ENCODE measurements at places on chromosomes 16 and 17. TPM values are rescaled to one million over a fixed set of nuclear protein-coding genes. Genes with fewer than 3 reads are reported as not detected.

GRCh38 chr16:64969221-64969620 is 152.6 kb downstream of the CDH11 start:
- DNase-seq = no peak

- DNase-seq = no peak
These were observed 239.4 kb downstream of the MRTFB start for GRCh38 chr16:14310519-14310991.

DNA sequence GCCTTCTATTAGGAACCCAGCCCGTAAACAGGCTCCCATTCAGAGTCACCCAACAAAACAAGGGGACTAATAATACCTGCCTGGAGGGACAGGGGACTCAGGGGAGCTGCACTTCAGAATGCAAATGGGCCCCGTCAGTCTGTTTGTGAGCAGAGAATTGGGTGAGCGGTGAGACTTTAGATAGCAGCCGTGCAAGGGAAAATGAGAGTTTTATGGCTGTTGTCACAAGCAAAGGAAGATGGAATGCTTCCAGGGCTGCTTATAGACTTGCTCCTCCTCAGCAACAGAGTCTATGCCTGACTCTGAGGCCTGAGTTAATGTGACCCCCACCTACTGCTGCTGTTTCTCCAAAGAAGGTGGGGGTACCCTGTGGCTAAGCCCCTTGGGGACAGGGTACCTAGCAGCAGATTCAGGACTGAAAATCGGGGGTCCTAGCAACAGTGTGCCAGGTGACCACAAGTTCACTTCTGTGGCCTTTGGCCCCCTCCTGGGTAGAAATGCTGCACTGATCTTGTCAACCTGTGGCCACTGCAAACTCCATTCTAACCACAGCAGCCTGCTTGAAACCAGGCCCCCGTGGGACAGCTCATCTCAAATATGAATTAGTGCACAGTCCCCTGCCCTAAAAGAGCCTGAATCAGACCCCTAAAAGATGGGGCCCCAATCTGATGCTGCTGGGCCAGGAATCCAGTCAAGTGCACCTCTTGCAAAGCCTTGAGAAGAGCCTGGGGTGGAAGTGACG is 126.4 kb downstream of the C16orf78 start:
- no peak for DNase-seq

DNA sequence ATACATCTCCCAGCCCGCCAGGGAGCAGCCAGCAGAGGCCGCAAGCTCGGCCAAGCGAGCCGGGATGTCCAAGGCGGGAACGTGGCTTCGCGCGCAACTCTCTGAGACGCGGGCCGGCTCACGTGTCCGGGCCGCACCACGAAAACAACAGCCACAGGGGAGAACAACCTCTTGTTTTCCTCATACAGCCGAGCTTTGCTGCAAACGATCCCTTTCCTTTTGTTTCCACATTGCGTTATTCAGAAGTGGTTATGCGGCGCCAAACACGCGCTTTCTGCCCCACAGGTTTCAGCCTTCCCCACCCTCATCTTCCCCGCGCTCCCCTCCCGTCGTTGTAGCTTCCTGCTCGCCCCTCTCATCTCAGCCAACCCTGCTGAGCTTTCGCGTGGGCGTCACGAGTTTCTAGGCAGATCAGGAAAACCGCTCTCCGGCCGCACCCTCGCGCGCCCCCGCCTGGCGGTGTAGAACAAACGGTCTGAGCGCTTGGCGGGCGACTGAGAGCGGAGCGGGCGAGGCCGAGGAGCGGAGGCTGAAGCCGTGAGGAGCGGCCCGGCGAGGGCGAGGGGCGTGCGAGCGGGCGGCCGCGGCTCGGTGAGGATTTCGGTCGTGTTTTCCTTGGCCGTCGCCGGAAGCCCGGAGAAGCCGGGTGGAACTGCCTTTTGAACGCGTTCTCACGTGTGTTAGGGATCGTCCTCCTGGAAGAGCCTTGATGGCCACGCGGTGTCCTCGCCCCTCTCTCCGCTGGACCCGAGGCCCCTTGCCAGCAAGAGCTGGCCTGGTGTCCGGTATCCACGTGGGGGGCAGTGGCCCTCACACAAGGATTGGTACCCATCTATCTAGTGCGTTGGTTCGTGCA is 6.6 kb upstream of the SMARCD2 start:
- peak; percentile 70 for DNase-seq

DNA sequence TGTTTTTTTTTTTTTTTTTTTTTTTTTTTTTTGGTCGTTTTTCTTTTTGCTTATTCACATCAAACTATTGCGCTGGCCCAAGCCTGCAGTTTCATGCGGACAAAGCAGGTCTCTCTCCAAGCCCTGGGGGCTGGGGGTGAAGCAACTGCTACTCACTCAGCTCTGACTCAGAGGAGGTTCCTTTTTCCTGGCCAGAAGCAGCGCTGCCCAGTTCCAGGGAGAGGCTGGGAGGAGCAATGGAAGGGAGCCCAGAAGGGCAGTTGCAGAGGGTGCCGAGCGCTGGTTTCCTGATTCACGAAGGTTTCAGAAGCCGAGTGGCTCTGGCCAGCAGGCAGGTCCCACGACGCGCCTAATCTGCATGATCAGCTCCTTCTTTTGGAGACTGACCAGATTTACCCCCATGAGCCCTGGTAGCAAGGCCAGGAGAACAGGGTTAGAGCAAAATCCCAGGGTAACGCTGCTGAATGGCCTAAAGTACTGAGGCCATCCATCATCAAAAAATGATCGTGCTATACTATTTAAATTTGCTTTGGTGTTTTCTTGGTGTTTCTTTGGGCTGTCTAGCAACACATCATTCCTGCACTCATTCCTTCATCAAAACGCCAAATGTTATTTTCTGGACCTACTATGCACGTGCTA is 144.7 kb upstream of the SOX9 start:
- peak; percentile 52 for DNase-seq

ADAD2 gene
- polyA plus RNA-seq = 0.94 TPM

DNA sequence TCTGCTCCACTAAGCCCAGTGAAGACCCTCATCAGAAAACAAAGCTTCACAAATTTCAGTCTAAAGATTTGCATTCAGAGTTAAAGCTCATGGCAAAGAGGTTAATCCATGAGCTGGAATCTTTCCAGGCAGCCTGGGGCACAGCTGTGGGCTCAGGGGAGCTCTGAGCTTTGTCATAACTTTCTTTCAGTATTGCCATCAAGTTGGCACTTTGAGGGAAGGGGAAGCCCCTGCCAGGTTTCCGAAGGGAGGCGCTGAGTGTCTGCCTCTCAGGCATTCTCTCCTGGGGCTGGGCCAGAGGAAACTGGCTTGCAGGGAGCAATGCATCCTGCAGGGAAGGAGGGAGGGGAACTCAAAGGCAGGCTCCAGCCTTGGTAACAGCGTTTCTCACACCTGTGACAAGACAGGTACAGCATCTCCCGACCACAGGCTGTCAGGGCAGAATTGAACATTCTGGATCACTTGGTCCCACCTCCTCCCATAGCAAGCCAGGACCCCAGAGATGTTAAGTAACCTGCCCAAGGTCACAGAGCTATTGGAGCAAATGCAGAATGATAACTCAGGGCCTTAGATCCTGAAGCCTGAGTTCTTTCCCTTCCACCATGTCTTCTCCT is 3.9 kb downstream of the LPO start:
- DNase-seq = no peak

DNA sequence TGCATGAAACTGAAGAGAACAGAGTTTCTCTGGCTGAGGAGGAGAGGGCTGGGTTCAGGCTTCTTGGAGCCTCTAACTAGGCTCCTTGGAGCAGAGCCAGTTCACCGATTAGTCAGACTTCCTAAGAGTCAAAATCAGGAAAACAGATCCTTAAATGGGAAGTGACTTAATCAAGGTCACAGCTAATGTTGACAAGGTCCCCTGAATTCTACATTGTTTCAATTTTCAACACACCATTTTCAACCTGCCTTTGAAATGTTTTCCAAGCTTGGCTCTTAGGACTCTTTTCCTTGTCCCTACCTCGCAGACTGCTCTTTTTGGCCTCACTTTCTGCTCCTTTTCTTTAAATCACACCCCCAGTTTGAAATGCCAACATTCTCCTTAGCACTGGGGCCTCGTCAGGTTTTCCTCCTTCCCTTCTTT is 16.3 kb downstream of the MYL4 start:
- no peak for DNase-seq

GRCh38 chr17:16447676-16448075 is 32.3 kb downstream of the TRPV2 start:
- no peak for DNase-seq

DNA sequence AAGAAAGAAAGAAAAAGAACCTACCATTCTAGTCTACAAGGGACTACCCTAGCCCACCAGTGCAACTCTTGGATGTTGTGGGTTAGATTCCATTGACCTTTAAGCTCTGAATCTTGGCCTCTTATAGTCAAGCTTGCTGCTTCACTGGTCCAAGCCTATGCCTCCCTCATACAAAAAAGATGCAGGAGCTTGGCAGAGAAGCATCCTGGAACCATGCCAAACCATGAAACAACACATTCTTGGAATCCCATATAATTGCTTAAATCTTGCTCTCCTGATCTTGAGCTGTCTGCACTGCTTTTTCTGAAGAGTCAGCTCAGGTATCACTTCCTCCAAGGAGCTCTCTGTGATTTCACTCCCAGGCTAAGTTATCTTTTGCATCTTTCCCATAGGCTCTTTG is 117.9 kb upstream of the GPR139 start:
- DNase-seq = no peak

PLXDC1 gene
- polyA plus RNA-seq = 5.0 TPM

DNA sequence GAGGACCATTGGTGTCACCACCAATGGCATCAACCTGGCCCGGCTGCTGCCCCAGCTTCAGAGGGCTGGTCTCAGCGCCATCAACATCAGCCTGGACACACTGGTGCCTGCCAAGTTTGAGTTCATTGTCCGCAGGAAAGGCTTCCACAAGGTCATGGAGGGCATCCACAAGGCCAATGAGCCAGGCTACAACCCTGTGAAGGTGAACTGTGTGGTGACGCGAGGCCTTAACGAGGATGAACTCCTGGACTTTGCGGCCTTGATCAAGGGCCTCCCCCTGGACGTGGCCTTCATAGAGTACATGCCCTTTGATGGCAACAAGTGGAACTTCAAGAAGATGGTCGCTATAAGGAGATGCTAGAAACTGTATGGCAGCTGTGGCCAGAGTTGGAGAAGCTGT is 111.9 kb upstream of the SIAH1 start:
- no peak for DNase-seq

Measured in forelimb muscle (tissue), 1 donor.